ENCODE measurements at places on chromosomes 7 and 10. TPM values are rescaled to one million over a fixed set of nuclear protein-coding genes. Genes with fewer than 3 reads are reported as not detected.

Gene C10orf90
- total RNA-seq: not detected

GRCh38 chr10:22320591-22321155 lies at the start of gene BMI1:
TSS of gene BMI1 (plus strand) at chr10:22321099. CDS start at chr10:22326450, 5,351 bp downstream.
- peak; percentile 76 for DNase-seq

GRCh38 chr10:82683945-82684344 lies 809.0 kb downstream of the NRG3 start:
- DNase-seq: no peak

DNA sequence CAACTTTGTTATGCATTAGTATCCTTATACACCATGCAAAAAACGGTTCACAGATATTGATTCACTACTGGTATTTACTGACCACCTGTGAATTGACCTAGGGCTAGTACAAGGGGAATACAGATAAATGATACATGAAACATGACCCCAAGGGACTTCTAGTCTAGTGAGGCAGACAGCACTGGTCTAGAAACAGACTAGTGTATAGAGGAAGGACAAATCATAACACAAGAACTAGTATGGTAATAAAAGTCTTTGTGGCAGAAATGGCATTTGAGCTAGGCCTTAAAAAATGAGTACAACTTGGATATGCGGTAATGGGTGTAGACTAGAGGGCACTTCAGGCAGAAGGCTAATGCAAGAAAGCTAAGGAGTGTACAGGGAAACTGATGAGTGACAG lies 86.6 kb downstream of the SLC25A13 start:
- DNase-seq: no peak

- DNase-seq: peak; percentile 37
Measured at GRCh38 chr7:150793569-150794238, 6.5 kb downstream of the TMEM176B start.

DNA sequence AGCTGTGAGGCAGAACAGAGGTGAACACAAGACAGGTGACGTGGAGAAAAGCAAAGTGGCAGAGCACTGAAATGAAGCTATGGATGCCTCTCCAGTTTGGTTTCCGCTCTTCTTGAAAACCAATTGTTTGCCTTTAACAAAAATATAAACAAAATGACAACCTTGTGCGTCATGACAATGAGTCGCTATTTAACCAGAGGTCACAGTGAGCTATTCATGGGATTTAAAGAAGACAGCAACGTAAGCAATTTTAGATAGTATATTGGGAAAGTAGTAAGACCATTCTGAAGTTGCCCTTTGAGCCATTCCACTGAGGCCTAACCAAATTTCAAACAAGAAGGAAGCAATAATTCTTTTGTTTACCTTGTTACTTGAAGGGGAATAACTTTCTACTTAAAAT lies 15.2 kb upstream of the LRRTM3 start:
- DNase-seq: no peak

DNA sequence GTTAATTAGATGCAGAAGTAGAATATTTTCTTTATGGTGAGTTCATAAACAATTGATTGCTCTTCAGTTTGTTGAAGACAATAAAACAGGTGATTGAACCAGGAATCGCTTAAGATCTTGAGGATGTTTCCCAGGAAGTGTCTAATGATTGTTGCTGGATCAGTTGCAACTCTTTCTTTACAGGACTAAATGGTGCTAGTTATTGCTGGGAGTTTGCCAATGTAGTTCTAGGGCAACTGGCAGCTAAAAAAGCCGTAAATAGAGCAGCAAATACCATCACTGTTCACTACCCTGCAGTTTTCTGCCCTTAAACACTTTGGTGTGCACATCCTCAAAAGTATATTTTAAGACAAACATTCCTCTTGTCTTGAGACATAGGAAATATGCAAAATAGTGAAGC lies 119.2 kb upstream of the ANK3 start:
- DNase-seq: no peak

DNA sequence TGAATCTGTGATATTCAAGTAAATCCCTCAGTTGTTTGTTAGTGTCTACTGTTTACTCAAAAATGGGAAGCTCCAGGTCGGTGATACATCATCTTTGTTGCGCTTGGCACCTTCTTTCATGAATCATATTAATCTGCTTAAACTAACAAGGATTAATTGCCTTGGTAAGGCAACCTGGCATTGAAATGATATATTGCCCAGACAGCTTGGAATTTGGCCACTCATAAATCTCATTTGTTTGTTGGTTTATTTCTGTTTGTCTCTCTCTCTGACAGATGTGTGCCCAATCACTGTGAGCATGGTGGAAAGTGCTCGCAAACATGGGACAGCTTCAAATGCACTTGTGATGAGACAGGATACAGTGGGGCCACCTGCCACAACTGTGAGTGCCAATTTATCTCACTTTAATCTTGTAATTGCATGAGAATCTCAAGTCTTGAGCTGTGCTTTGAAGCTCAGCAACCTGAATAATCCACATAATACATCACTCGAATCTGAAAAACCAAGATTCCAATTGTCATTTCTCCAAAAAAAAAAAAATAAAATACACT lies 1104.8 kb upstream of the C7orf33 start:
- peak; percentile 25 for DNase-seq

DNA sequence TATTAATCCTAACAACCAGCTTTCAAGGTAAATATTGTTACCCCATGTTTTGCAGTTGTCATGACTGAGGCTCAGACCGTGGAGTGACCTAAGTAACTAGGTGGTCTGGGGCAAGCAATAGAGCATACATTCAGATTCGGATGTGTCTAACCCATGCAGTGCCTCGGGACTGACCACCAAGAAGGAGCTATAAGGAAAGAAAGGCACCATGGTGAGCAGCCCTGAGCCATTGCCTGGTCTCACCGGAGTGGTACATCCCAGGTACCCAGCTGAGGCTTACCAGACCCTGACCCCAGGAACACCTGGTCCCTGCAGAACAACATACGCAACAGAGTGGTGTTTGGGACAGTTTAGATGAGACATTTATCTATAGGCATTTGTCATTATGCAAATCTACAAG lies 175.5 kb upstream of the ZMIZ1 start:
- DNase-seq: no peak
